Activated T-cell treated with anti-CD3 and anti-CD28 coated beads, Interleukin-2, amount 50 U/mL, for 1 hour (primary cell): ENCODE measurements at places on chromosomes 7 and 10.

GRCh38 chr7:96188591-96188991, 133.3 kb downstream of the SLC25A13 start:
- DNase-seq, result no peak

GRCh38 chr10:101038484-101038883, 7.5 kb downstream of the SFXN3 start:
- no peak for DNase-seq

- no peak for DNase-seq
Observed at GRCh38 chr7:22481726-22482125, 18.3 kb downstream of the STEAP1B start.

DNA sequence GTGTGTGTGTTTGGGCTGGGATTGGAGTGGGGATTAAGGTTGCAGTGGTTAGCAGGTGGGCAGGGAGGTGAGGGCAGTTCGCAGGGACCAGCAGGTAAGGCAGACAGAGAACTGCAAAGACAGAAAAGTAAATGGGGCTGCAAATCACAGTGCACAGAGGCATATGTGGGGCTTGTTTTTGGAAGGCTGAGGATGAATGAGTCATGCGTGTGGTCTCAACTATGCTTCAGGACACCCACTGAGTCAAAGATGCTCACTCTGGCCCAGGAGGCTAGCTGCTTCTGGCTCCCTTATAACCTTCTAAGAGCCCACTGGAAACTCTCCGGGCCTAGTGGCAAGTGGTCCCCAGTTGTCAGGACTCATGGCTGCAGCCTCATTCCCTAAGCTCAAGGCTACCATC, 118.2 kb downstream of the ZNF248 start:
- no peak for DNase-seq

GRCh38 chr10:22693371-22693784, 21.0 kb downstream of the PIP4K2A start:
- DNase-seq, result no peak

DNA sequence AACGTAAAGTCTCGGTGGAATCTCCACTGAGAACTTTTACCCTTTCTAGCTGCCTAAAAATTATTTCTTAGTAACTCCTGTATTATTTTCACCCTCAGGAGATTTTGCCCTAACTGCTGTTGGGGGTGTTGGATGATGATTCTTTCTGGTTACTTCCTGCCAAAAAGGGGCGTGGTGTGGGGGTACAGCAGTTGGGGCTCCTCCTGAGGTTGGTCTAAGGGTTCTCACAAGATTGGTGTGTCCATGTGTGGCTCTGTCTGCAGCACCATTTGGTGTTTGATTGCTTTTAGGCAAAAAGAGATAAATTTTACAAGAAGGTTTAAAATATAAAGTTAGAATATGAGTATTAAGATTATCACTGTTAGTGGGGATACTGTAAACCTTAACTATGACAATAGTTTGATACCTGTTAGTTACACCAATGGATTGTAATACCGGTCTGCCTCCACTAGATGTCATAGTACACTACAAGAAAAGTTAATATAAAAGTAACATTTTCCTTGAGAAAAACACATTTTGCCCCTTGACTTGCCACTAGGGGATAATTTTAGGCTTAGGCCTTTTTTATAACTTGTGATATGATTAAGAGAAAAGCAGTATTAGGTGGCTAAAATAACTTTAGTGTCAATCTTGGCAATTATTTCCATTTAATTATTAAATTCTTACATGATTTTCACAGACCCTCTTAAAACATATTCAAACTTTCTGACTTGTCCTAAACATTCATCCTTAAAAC, 928.7 kb downstream of the IPMK start:
- no peak for DNase-seq

DNA sequence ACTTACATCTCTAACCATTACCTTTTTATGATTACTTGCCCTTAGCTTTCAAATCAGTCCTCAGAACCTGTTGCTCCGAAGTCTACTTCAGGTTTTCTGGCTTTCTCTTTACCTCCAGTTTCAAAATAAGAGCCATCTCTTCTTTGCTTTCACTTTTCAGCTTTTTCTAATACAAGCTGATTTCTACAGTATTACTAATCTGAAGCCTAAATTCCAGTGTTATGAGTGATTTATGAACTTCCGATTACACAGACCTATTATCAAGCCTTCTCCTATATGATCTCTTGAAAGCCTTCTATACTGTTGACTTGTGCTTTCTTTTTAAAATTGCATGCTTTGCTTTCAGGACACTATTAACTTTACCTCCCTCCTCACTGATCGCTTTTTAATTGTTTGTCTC, 1307.8 kb upstream of the CELF2 start:
- no peak for DNase-seq

GRCh38 chr7:130913639-130914553, 179.9 kb upstream of the KLF14 start:
- no peak for DNase-seq

DNA sequence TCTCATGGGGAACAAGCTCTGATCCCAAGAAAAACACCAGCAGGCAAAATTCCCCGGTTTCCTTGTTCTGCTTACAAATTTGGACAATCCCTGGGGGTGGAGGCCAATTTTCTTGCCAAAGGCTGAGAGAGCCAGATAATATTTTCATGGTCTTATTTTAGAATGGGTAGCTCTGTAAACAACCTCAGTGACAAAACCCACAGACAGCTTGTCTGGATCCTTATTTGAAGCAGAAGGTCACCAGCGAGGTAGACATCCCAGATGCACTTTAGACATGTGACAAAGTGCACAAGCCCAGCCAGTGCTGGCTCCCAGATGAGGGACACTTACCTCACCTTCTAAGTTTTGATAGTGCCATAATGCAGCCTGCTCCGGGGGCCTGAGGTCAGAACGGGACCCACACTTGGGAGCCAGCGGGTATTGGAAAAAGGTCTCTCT, 102.6 kb upstream of the DDC start:
- no peak for DNase-seq

DNA sequence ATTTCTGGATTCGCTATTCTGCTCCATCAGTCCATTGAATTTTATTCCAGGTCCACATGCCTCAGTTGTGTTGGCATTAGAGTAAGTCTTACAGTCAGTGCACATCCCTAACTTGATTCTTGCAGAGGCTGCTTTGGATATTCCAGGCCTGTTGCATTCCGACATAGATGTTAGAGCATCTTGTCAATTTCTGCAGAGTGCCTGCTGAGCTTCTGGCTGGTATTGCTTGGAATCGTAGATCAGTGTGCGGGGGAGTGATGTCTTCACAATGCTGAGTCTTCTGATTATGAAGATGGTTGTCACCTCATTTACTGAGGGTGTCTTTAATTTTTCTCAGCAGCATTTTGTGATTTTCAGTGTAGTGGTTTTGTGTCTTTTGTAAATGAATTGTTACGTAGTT, 45.2 kb downstream of the INPP5A start:
- no peak for DNase-seq

- DNase-seq, result no peak
Observed at GRCh38 chr7:101386558-101387231, 24.0 kb downstream of the COL26A1 start.

GRCh38 chr10:119031496-119032059, 2.1 kb downstream of the NANOS1 start:
- DNase-seq, result no peak

DNA sequence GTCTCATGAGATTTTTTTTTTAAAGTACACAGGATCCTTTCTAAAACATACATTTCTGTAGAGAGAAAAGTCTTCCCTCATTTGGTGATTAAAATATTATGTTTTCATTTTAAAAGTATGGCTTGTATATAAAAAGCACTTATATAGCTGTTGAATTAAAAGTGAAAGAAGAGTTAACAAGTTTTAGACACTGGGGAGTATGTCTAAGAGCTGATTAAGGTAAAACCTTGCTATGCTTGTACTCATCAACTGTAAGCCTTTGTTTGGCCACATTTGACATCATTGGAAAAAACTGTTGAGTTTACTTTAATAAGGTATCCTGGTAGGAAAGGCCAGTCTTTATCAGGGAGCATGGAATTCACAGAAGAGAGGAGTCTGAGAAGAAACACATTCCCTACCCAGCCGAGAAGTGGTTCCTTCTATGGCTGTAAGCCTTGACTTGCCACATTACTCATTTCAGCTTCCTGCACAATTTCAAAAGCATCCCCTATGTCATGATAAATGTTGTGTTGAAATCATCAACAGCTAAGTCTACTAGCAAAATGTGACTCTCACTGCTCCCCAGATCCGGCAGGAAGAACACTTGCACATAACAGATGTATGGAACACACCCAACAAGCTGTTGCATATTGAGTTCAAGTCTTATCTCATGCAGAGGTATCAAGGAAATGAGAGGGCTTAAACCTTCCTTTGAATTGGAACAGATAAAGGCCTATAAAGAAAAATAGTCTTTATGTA, 171.8 kb upstream of the CDK1 start:
- DNase-seq, result no peak
